ENCODE measurements at places on chromosomes 2 and 18.

- no peak for DNase-seq
Observed at GRCh38 chr18:55534547-55534946, 53.4 kb downstream of the TCF4 start.

DNA sequence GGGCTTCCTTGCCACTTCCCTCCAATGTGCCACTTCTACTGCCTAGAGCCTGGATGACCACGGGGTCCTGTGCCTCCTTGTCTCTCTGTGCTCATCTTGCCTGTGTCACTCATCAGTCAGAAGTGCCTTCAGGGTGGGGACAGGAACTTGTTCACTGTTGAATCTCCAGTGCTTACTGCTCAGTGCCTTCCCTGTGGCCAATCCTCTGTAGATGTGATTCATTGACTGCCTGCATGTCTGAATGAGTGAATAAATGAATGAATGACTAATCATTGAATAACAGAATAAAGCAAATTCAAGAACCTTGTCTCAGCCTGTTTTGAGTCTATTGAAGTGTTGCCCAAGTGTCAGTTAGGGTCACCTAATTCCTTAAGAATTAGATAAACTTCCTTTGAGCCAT lies 42.3 kb upstream of the FAM136A start:
- no peak for DNase-seq

- DNase-seq, result no peak
Observed at GRCh38 chr2:102081606-102082005, 60.9 kb upstream of the IL1R1 start.

GRCh38 chr2:26582890-26583289 lies 58.3 kb downstream of the CIB4 start:
- no peak for DNase-seq

GRCh38 chr2:195307751-195308150 lies 349.3 kb upstream of the SLC39A10 start:
- DNase-seq, result no peak

DNA sequence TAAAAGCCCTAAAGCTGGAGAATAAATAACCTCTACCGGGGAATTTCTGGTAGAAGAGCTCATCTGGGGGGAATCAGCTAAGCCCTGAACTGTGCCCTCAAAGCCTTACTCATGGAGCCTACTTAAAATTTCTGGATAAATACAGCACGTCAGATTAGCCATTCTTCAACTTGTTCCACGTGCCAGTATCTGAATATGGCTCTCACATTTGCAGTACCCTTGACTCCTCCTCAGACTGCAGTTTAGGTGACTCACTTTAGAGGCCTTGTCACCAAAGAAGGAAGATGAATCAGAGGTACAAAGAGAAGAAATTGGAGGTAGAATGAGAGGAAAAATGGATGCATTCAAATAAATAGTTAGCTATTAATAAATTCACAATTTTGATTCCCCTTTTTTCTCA lies 34.6 kb upstream of the POTEC start:
- no peak for DNase-seq

DNA sequence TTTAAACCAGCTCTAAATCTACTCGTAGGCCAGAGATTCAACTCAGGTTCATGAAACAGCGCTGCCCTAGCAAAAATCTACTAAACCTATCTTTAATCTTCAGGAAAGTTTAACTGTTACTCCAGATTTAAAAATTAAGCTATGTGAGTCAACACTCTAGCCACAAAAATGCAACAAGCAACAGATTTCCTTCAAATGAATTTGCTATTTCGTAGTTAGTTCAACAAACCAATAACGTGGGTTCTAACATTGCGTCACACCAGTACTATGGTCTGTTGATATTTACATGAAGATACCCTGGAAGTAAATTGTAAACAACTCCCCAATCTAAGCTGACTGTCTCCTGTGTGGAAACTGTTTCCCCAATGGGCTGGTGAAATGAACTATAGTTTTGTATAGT lies 71.2 kb downstream of the FIGN start:
- DNase-seq, result no peak

GRCh38 chr2:25309402-25309801 lies 32.3 kb downstream of the DNMT3A start:
- peak; percentile 84 for DNase-seq

DNA sequence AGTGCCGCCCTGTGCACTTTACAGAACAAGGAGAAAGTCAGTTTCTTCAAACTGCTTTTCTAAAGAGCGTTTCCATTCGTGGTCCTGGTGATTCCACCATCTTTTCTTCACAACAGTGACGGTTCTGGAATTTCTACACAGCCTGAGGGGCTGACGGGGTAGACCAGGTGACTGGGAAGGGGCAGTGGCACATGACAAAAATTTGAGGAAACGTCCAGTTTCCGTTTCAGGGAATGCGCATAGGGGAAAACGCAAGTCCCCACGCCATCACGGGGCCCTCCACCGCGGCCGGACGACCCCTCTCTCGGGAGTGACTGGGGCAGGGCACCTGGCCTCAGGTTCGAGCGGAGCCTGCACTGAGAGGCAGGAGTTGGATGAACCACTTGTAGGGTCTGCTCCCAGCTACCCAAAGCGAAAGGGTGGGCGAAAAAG lies 980 bp upstream of the SPTBN1 start:
- no peak for DNase-seq
